Activated CD8-positive, alpha-beta T cell treated with anti-CD3 and anti-CD28 coated beads, Interleukin-2, amount 10 ng/mL, durations not matched to agents 7 days and 5 days (primary cell): ENCODE measurements at places on chromosomes 6 and 20.

GRCh38 chr6:52361414-52361944, 472 bp upstream of the PAQR8 start:
- H3K27ac ChIP-seq, result peak overlapping the region; percentile 76
- no peaks in the 10 kb centered on the region for H3K27me3 ChIP-seq
- H3K4me3 ChIP-seq, result peak overlapping the region; percentile 65
- H3K4me1 ChIP-seq, result peaks cover 34% of the 10 kb centered on the region
- DNase-seq, result peak; percentile 37

DNA sequence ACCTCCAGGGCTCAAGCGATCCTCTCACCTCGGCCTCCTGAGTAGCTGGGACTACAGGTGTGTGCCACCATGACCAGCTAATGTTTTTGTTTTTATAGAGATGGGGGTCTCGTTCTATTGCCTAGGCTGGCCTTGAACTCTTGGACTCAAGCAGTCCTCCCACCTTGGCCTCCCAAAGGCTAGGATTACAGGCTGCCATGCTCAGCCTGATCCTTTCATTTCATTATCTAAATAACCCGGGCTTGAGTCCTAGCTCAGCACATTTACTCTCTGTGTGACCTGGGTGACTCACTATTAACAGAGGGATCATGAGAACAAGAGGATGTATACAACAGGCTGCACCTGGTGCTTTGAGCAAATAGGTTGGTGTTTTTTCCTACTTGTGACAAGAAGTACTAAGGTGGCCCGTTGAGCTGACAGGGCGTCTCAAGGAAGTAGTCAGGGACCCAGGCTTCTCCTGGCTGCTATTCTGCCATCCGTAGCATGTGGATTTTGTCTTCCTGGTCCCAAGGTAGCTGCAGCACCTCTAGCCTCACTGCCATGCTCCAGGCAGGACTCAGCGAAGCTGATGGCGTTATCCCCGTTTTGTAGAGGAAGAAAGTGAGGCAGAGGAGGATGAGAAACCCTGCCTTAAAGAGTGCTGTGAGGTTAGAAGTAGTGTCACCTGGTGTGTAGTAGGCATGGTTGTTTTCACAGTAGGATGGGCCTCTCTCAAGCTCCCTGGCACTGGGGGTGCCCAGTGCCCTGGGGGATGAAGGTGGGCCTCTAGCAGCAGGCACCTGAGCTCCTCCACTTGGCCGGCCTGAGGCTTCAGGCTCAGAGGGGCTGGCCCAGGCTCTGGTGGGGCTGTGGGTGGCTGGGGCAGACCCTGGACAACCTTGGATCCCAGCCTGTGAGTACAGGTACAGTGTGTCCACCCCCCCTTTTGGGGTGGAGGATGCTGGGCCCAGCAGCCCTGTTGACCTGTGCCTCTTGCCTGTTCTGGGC, 62.4 kb downstream of the ADNP start:
- H3K4me3 ChIP-seq, result no peak overlapping the region
- no peaks in the 10 kb centered on the region for H3K27me3 ChIP-seq
- H3K27ac ChIP-seq, result peak overlapping the region; percentile 11
- no peak for DNase-seq

DNA sequence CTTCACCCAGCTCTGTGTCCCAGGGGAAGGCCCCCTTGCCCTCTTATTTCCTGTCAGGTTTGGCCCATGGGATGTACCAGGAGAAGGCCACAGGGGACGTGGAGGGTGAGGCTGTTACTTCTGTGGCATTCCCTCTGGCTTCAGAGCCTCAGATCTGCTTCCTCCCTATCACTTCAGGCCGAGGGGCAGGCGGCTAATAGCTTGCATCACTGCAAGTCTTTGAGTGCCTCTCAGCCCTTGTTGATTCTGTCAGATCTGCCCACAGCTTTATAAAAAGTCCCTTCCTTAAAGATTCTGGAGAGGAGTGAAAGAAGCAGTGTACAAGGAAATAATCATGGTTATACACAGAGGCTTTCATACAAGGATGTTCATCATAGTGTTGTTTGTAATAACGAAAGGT, 86.9 kb downstream of the LRFN2 start:
- no peaks in the 10 kb centered on the region for H3K4me1 ChIP-seq
- peaks cover 5% of the 10 kb centered on the region for H3K27me3 ChIP-seq
- H3K36me3 ChIP-seq, result no peaks in the 10 kb centered on the region
- no peak for DNase-seq
- H3K27ac ChIP-seq, result no peak overlapping the region

GRCh38 chr6:25324066-25324762, 45.0 kb downstream of the CARMIL1 start:
- peaks cover 2% of the 10 kb centered on the region for H3K27me3 ChIP-seq
- no peaks in the 10 kb centered on the region for H3K4me1 ChIP-seq
- no peak for DNase-seq

- no peak overlapping the region for H3K4me3 ChIP-seq
- H3K4me1 ChIP-seq, result peaks cover 3% of the 10 kb centered on the region
- H3K27ac ChIP-seq, result no peak overlapping the region
Observed at GRCh38 chr6:3731700-3732099, 19.8 kb downstream of the PXDC1 start.

DNA sequence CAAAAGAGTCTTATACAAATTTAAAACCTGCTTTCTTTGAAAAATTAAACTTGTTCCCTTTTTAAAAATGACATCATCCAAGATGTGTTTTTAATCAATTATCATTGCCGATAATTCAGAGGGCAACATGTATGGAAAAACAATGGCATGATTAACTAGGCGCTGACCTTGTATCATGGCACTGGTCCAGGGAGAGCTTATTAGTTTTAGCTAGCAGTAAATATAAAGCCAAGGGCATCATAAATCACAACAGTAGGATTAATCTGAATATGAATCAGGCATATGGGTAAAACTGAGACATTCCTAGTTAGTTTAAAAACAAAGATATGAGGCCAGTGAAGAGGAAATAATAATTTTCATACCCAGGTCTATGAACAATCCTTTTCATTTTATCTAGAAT, 374.0 kb downstream of the HDGFL1 start:
- H3K27ac ChIP-seq, result no peak overlapping the region
- H3K27me3 ChIP-seq, result no peaks in the 10 kb centered on the region
- H3K4me1 ChIP-seq, result no peaks in the 10 kb centered on the region
- DNase-seq, result no peak
- no peaks in the 10 kb centered on the region for H3K36me3 ChIP-seq

GRCh38 chr6:29641430-29642148, 8.6 kb upstream of the GABBR1 start:
- H3K4me1 ChIP-seq, result peaks cover 14% of the 10 kb centered on the region
- DNase-seq, result peak; percentile 30

DNA sequence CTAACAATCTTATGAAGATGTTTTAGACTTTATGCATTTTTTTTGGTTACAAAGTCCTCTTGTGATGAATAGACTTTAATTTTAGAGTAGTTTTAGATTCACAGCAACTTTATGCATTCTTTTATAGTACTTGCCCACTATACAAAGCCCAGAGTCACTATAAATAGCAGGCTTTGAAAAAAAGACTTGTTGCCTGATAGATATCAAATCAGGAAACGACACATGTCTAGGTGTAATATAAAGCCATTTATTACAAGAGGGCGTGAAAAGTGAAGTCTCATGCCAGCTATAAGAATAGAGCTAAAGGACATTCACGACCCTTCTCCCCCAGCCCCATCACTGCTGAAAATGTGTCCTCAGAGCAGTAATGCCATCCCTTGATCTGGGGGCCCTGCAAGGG, 78.0 kb upstream of the MRPS10 start:
- peaks cover 33% of the 10 kb centered on the region for H3K36me3 ChIP-seq
- H3K27ac ChIP-seq, result peak overlapping the region; percentile 34
- H3K27me3 ChIP-seq, result no peaks in the 10 kb centered on the region
- H3K4me1 ChIP-seq, result peaks cover 56% of the 10 kb centered on the region
- H3K4me3 ChIP-seq, result no peak overlapping the region

GRCh38 chr6:89970609-89971337, 76.5 kb downstream of the GJA10 start:
- peaks cover 29% of the 10 kb centered on the region for H3K4me1 ChIP-seq
- H3K27me3 ChIP-seq, result no peaks in the 10 kb centered on the region
- DNase-seq, result no peak
- H3K27ac ChIP-seq, result no peak overlapping the region
- no peak overlapping the region for H3K4me3 ChIP-seq

DNA sequence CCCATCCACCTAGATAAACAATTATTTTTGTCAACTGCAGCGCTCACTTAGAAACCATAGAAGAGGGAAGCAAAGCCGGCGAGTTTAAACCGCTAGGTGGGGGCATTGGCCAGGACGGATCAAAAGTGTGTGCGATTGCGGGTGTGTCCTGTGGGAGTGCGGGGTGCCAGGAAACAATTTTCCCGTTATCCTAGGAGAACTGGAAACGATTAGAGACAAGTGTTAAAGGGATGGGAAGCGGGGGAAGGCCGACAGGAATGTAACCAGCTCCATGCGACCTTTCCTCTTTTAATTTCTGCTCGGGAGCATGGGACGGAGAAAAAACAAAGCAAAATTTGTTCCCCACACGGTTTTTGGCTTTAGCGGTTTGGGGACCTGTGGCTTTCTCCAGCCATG, 2.8 kb upstream of the HTR1B start:
- peaks cover 46% of the 10 kb centered on the region for H3K27me3 ChIP-seq
- H3K4me1 ChIP-seq, result peaks cover 18% of the 10 kb centered on the region
- H3K27ac ChIP-seq, result no peak overlapping the region

GRCh38 chr6:130432838-130433237, 67.0 kb downstream of the TMEM200A start:
- no peak for DNase-seq
- peaks cover 2% of the 10 kb centered on the region for H3K36me3 ChIP-seq
- H3K4me1 ChIP-seq, result peaks cover 1% of the 10 kb centered on the region
